ENCODE measurements at places on chromosomes 11 and 22. TPM values are rescaled to one million over a fixed set of nuclear protein-coding genes. Genes with fewer than 3 reads are reported as not detected.

The SAA4 gene
- not detected for polyA plus RNA-seq

The SERPIND1 gene
- 0.19 TPM for polyA plus RNA-seq

The TAF6L gene
- polyA plus RNA-seq = 30.7 TPM

The SCN2B gene
- 4.9 TPM for polyA plus RNA-seq

The TMEM138 gene
- polyA plus RNA-seq = 48.8 TPM

The TMEM126A gene
- 36.2 TPM for polyA plus RNA-seq

The APOL5 gene
- polyA plus RNA-seq = not detected

The PRODH gene
- 73.4 TPM for polyA plus RNA-seq

The TSGA10IP gene
- 0.62 TPM for polyA plus RNA-seq

The MOV10L1 gene
- polyA plus RNA-seq = 3.2 TPM

The CNTN5 gene
- 0.50 TPM for polyA plus RNA-seq

GRCh38 chr11:1520663-1521267, 34.2 kb upstream of the MOB2 start:
- peak; percentile 25 for DNase-seq

GRCh38 chr22:44385781-44386180, 73.0 kb upstream of the SHISAL1 start:
- no peak for DNase-seq

DNA sequence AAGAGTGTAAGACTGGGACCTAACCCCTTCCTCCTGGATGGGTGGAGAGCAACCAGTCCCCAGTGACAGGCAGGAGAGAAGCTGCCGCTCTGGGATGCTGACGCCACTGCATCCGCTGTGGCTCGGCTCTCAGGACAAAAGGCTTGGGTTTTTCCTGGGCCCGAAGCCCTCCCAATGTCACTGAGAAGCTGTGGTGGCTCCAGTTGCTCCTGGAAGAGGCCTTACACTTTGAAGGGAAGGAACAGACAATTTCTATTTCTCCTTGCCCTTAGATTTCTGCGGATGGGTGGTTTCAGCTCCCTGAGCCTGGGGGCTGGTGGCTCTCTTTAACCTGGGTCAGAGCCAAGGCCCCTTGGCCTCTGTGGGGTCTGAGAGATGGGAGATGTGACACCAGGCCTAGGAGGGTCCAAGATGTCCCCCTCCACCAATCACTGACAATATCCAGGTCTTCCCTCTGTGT, 21.4 kb downstream of the TPBGL start:
- DNase-seq = no peak

DNA sequence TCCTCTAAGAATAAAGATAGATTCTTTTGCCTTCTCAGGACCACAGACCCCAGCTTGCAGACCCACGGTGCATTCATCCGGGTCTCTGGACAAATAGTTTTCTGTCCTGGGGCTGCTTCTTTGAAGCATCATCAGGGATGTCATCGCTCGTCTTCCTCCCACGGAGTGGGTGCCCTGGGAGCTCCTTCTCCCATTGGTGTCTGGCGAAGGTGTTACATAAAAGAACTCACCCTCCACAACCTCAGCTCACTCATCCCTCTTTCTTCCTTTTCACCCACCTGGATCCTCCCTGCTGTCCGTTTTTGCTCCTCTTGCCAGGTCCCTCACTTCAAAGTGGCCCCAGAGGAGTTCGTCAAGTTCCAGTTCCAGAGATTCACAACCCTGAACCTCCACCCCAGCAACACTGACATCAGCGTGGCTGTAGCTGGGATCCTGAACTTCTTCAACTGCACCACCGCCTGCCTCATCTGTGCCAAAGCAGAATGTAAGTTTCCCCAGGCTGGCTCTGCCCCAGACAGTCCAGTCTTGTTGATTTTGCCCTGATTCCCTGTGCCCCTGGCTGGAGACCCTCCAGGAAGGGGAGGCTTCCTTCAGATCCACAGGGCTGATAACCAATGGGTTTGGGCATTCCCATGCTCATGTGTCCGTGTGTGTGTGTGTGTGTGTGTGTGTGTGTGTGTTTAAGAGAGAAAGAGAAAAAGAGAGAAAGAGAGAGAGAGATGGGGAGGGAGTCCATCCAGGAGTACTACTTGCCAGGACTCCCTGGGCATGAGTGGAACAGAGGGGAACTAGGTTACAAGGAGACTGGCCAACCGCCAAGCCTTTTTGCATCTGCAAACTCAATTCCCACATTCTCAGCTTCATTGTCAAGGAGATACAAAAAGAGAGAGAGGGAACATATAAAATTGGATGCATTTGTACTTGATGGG, 204.2 kb upstream of the TBCEL start:
- DNase-seq = no peak

- no peak for DNase-seq
Measured at GRCh38 chr11:13008061-13008435, 1.1 kb upstream of the RASSF10 start.

DNA sequence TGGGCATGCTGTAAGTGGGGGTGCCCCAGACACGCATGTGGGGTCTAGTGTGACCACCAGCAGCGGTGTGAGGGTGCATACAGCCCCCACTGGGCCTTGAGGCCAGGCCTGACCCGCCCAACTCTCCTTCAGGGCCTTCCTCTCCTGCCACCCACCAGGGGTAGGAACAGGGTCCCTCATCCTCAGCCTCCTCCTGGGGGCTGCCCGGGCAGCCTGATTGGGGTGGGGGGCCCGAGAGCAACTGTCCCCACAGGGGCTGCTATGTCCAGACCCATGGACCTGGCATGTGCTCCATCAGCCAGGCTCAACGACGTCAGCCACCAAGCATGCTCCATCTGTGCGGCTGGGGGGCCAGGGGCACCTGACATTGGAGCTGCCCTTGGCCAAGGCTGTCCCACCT, 27.2 kb downstream of the RTN4R start:
- no peak for DNase-seq

DNA sequence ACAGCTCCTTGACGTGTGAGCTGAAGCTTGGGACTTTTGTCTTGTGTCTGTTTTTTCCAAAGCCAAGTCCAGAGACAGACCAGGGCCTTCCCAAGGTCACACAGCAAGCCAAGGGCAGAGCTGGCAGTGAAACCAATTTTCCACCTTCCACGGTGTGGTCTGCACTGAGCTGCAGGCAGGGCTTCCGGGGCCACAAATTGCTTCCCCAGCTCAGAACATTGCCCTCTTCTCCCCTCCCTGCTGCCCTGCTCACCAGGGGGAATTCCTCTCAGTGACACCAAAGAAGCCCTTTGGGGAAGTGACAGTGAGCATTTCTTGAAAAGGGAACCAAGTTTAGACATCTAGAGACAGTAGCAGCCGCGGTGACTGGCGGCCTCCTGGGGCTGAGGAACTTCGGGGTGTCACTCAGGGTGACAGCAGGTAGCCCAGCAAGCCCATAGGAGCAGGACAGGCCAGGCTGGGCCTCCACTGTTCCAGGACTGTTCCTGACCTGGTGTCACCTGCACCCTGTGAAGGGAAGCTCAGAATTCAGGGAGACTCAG, 9.2 kb downstream of the FXYD2 start:
- no peak for DNase-seq

GRCh38 chr22:35749808-35750207, 32.1 kb downstream of the APOL5 start:
- no peak for DNase-seq

DNA sequence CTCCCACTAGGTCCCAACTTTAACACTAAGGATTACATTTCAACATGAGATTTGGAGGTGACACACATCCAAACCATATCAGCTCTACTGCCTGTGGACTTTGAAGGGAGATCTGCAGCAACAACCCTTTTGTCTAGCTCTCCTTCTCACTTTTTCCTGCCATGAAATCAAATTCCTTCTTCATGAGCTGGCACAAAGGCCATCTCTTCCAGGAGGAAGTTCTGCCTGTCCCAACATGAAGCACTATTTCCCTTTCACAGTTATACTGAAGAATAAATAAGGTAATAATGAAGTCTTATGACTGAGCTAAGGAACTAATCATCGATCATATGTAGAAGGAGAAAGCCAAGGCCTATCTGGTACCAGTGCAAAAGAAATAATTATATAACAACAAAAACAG, 253.5 kb upstream of the TENM4 start:
- DNase-seq = no peak

GRCh38 chr11:27447288-27448183, 25.1 kb downstream of the LGR4 start:
- DNase-seq = no peak

GRCh38 chr11:124898711-124899110, 1.0 kb upstream of the ROBO4 start:
- DNase-seq = peak; percentile 54

GRCh38 chr11:59849129-59849528, 3.8 kb upstream of the CBLIF start:
- DNase-seq = no peak

- peak; percentile 56 for DNase-seq
Measured at GRCh38 chr11:12281571-12282478, 95.5 kb upstream of the PARVA start.

DNA sequence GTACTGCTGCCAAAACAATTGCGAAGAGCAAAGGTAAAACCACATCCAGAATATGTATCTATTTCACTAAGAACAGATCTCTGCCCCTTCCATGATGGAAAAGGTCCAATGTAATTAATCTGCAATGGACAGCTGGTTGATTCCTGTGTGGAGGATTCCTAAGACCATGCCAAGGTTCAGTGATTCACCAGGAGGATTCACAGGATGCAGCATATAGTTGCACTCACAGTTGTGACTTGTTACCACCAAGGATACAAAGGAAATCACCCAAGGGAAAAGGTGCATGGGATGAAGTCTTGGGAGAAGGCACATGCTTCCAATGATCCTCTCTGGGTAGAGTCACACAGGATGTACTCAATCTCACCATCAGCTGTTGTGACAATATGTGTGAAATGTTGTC, 35.1 kb upstream of the CUL5 start:
- DNase-seq = no peak

DNA sequence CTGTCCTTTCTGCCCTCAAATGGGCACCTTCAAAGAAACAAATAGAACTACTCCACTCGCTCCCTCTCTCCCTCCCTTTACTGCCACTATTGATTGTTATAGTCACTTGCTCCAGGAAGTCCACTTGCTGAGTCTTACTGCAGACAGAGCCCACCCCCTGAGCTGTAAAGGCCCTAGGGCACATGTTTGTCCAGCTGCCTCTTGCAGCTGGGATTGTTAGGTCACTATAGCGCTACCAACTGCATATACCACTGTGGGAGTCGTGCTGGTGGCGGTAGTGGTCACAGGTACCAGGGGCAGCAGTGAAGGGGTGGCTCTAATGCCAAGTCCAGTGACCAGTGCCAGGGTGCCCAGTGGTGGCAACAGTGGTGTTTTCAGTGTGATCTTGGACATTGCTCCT, 4.4 kb upstream of the SREBF2 start:
- DNase-seq = no peak

- DNase-seq = no peak
Measured at GRCh38 chr11:17528181-17528691, 16.0 kb downstream of the USH1C start.

- no peak for DNase-seq
Measured at GRCh38 chr22:17980015-17980590, 44.3 kb downstream of the MICAL3 start.

GRCh38 chr11:15073361-15074205, at the start of gene CALCB:
Gene CALCB (plus strand): TSS chr11:15073593. CDS start chr11:15074719, 1,126 bp downstream.
- peak; percentile 21 for DNase-seq

DNA sequence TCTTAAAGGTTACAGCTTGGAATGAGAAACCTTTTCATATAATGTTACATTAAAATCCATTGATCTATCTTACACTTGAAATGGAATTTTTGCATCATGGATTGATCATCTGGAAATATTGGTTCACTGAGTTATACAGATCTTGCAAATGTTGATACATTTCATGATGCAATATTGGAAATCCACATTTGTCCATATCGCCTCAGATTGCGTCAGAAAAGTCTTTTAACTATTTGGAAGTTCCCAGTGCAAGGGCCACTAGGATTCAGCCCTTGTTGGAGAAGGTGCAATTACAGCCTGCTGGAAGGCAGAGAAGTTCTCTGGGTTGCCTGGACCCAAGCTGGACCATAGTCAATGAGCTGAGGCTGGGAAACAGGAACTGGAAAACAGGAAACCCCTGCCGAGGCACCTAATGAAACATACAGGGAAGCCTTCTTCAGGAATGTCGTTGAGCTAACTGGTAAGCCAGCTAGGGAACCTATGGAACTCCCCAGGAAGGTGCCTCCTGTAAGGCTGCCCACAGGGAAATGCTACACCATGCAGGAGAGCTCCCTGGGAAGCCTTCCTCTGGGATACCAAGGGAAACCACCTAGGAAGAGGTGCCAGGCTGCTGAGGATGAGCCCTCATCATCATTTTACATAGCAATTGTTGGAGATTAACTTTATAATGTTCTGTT, 600.4 kb upstream of the CADM1 start:
- no peak for DNase-seq

DNA sequence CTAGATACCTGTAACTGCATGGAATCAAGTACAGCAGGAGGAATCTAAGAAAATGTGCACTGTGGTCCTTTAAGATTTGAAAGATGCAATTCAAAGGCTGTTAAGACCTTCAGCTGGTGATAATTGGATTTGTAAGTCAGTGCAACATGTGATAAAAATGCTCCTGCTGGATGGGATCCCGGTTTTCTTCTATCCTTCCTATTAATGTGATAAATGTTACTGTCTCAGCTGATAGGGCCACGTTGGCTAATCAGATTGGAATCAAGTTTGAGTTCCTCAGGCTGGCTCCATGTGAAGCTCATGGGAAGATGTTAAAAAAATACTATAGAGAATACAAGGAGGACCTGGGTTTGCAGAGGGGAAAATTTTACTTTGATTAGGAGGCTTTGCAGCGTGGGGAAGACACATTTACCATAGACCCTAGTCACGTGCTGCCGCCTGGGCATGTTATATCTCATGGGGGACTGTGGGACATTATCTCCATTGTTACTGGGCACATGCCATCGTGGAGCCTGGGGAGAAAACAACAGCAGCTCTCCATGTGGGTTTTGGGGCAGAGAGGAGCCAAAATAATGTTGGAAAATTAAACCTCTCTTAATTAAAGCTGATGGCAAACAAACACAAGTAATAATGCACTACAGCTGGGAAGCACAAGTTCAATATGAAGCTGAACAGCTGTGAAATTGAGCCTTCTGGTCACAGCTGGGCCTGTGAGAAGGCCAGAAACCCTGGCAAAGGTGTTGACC, 652.5 kb downstream of the NTM start:
- peak; percentile 27 for DNase-seq

DNA sequence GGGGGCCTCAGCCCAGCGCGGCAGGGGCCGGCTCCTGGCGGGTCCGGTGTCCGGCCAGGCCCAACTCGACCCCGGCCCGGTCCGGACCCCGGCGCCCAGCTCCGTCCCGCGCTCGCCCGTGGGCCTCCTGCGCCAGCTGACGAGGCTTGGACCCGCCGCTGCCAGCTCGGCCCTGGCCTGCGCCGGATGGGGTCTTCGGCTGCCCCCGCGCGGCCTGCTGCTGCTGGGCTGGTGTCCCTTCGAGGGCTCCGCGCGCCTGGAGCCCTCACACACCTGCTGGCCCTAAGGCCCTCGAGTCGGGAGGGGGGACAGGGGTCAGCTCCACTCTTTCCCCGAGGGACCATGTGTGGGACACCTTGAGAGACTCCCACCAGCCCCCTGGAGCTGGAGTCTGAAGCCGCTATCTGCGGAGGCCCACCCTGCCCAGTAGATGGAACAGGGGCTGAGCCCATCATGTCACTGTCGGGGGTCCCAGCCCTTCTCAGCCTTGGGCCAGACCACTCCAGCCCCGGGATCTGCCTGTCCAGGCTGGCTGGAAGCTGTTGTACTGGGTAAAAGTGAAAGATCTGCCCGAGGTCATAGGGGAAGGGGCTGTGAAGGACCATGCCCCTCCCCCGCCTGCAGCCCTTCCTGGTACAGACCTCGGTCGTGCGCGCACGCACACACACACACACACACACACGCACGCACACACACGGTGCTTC, 768 bp upstream of the CDKN1C start:
- peak; percentile 72 for DNase-seq

All from right lung (tissue), 10 donors.